ENCODE measurements at places on chromosomes 5 and 9. TPM values are rescaled to one million over a fixed set of nuclear protein-coding genes. Genes with fewer than 3 reads are reported as not detected.

DNA sequence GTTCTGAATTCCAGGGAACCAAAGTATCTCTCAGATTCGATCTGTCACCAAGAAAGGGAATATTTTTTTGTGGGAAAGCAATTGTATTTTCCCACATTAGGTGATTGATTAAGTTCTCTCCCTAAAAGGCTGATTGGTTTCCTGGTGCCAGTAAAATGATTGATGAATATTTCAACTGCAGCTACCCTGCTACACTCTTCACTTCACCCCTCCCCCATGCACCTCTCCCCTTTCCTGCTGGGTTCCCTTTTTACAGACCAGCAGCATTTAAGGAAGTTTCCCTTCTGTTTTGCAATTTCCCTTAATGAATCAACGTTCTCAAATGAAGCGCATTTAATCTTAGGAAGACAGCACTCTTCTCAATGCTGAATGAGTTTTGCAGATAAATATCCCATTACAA, 13.1 kb downstream of the NR6A1 start:
- no peak for DNase-seq

GRCh38 chr5:57858905-57859304, 376.3 kb upstream of the ACTBL2 start:
- no peak for DNase-seq

GRCh38 chr9:99173570-99174504, 47.9 kb downstream of the ALG2 start:
- no peak for DNase-seq

DNA sequence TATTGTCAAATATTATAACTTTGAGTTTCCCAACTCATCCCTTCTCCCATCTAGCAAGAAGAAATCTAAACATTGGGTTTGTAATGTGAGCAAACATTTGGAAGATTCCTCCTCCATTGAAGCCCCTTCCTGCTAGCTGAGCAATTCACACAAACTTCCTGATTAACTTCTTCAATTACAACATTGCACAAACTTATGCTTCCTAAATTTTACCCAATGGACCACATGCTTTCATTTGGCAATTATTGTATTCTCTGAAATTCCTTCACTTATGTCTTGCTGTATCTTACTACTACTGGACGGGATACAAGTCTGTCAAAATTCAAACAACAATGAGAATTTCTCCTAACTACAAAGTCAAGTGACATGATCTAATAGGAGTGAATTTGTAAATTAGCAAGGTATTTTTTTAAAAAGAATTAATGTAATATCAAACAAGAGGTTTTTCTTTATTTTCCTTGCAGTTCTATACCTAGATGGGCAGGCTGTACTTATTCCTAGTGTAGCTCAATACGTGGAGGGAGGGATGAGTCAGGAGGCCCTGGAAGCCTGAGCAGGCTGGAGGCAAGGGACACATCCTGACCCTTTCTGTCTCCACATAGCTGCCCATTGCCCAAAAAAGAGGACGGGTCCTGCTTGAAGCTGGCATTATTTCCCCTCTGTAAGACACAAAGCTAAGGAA, 11.8 kb upstream of the IFNW1 start:
- DNase-seq: no peak

GRCh38 chr9:93090091-93090655, 5.8 kb upstream of the CARD19 start:
- DNase-seq: no peak

The DND1 gene
- total RNA-seq: 0.53 TPM

DNA sequence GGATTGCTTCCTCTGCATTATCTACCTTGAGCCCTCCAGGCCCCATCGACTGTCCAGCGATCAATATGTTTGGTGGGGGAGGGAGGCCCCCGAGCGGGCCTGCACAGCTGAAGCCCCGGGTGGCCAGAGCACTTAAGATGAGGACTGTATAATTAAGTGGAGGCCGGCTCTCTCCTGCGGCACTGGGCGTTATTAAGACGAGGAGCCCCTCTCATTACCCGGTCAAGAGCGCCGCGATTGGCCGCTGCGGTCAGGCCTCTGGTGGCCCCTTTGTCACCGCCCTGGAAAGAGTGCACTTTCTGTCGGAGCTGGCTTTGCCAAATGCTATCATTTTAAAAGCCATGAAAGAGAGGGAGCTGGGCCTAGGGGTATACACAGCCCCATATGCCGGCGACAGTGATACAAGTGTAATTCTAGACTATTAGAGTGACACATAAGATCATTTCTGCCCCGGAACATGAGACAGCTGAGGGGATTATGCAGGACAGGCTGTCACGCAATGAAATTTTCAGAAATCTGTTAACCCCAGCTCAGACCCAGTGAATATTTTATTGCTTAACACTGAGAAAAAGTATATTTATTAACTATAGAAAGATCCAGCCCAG, 106.3 kb upstream of the IRX1 start:
- DNase-seq: no peak

DNA sequence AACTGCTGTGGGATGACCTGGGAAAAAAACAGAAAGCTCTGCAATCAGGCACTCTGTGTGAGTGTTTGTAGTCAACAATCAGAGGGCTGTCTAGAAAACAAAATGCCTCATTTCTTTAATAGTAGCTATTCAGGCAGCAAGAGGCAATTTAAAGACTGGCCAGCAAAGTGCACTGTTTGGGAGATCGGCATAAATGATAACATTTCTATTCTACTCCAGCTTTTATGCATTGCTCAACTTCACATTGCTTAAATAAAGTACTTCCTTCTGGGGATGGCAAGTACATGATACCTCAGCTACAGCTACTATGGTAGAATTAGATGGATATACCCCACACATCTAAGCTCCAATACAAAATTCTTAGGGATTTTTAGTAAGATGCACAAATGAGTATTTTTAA, 193.1 kb downstream of the DCP2 start:
- no peak for DNase-seq

DNA sequence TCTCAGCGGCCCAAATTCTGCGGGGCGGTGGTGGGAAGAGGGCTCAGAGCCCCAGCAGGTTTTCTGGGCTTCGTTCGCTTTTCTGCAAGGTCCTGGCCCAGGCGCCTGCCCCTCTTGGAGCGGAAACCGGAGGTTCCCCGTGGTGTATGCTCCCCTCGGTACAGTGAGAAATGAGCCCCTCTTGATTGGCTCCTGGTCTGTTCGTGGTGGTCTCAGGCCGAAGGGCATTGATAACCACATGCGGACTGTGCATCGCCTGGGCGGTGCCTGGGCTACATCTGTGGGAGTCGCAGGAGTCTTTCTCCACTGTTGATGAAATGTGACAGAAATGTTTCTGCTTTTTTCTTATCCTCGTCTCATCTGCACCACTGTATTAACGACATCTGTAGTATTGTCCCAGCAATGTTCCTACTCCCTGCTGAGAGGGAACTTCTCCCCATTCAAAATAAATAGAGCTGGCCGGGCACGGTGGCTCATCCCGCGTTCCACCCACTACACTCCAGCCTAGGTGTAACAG, 682 bp downstream of the MAN1B1 start:
- no peak for DNase-seq

- no peak for DNase-seq
These were observed 289.6 kb upstream of the SGCD start for GRCh38 chr5:156037151-156037909.

DNA sequence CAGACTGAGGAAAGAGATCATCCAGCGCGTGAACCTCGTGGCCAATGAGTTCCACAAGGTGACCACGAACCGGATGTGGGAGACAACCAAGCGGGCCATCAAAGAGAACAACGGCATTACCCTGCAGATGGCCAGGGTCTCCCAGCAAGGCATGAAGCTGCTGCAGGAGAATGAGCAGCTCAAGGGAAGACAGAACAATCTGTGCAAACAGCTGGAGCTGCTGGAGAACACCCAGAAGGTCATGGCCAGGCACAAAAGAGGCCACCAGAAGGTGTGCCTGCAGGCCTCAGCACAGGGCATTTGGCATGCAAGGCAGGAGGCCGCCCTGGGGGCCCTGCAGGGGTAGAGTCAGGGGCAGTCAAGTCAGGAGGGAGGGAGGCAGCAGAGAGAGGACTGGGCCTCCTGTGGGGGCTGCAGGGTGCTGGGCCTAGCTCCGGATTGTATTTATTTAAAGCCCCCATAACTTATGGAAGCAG, 4.2 kb downstream of the PTRH1 start:
- DNase-seq: no peak
